ENCODE measurements at places on chromosomes 16 and 17.

GRCh38 chr16:85585711-85586110 is 27.4 kb upstream of the GSE1 start:
- DNase-seq, result no peak

DNA sequence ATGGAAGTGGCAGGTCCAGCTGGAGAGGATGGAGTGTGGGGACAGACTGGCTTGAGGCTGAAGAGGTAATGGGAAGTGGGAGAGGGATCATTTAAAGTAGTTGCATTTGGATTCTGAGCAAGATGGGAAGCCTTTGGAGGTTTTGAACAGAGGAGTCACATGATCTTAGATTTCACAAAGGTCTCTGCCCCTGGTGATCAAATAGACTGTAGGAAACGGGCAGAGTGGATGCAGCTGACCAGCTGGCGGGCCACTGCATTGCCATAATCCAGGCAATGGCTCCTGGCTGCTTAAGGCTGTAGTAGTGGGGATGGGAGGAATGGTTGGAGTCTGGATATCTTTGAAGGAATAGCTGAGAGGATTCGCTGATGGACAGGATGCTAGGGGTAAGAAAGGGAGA is 81.5 kb downstream of the SLC6A2 start:
- DNase-seq, result no peak

DNA sequence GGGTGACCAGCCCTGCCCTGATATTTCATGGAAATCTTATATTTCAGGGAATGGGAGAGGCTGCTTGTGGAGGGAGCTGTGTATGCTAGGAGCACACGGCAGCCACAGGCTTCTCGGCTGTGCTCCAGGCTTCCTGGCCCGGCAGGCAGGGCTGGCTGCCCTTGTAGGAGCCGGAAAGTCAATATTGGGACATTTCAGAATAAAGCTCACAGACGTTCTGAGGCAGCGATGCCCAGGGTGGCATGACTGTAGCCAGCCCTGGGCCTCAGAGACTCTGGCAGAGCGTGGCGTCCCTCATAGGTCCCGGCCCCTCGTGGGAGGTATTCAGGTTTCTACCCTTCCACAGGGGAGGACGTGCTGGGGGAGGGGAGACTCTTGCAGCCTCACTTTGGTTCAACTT is 65.7 kb downstream of the BANP start:
- no peak for DNase-seq

DNA sequence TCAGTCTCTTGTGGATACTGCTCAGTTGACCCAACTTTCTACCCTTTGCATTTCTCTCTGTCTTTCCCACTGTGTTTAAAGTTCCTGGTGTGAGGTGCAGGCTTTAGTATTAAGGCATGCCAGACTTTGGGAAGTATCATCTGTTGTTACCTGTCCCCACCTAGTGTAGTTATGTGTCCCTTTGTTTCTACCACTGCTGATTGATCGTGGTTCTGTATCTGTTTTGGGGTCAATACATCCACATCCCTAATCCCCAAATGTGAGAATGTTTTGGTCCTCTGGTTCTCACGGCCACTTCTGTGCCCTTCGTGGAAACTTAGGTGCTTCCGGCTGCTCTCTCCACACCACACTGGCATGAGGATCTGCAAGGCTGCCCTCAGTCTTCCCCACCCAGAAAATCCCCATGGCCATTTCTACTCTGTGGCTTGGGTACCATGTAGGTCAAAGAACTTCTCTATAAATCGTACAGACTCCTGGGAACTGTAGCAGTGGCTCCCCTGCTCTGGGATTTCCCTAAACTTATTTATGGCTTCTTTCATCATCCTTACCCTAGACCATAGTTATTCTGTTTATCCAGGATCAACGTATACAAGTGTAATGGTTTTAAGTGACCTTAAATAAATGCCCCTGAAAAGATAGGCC is 443.2 kb downstream of the XYLT1 start:
- no peak for DNase-seq

DNA sequence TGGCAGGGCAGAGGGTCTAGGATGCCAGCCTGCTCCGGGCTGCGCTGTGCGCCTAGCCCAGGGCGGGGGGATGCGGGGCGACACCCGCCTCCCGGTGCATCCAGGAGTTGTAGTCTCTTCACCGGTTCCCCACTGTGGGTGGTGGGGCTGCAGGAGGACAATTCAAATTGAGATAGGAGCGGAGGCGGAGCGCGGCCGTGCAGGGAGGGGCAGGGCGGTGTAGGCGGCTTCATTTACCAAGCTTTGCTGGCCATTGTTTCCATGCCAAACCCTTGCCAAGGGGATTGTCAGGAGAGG is 2047.4 kb downstream of the TP53TG3F start:
- DNase-seq, result no peak

GRCh38 chr16:27706866-27707685 is 157.1 kb downstream of the KATNIP start:
- no peak for DNase-seq

DNA sequence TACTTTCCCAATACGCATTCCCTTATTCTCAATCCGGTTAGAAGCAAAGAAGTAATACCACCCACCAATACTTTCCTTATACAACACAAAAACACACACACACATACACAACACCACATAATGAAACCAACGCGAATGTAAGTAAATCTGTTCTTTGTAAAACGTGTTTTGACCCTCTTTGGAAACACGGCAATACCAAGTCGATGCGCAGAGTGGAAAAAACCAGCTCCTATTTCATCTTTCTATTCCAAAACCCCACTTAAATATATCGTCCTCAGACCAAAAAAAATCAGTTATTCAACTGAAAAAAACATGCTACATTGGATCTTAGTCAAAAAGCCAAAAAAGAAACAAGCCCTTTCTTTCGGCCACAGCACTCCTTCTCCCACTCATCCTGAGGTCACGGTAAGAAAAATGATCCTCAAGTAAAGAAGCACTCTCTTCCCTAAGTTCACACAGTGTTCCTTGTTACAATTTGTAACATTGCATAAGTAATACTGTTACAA is 31.0 kb upstream of the ARL4D start:
- peak; percentile 59 for DNase-seq

DNA sequence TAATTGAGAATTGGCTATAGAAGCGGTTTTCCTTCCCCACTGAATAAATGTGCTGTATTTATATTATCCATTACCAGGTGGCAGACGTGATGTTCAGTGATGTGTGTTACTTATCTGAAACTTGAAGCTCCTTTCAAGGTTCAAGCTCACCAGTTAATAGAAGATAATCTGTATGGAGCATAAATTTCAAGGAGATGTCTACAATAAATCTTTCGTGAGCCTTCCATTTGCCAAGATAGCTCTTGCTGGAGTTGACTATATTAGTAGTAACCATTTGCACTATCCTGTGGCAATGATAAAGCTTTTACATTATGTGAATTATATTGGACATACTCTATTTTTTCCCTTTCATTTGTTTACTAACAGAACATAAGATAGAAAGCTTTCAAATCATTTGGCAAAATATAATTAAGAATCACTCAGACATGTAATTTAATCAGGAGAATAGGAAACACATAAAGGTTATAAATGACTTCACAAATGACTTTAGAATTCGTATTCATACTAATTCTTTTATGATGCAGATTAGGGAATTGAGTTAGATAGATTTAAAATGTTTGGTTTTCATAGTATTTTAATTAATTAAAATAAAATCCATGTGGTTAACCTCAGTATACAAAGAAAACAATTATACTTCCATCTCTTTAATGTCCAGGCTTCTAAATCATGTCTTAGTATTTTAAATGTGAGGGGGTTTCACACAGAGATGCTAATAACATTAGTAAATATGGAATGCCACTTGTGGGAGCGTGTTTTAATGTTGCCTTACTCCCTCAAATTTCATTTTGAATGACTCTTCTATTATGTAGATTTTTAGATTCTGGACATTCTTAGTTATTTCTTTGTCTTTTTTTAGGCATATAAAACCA is 664.4 kb upstream of the CDH8 start:
- no peak for DNase-seq

GRCh38 chr17:73625006-73625405 is 19.2 kb downstream of the SDK2 start:
- DNase-seq, result no peak

GRCh38 chr16:21283521-21284289 is 5.6 kb upstream of the CRYM start:
- peak; percentile 23 for DNase-seq

- no peak for DNase-seq
Measured at GRCh38 chr17:81385320-81386111, 9.7 kb upstream of the BAHCC1 start.

- no peak for DNase-seq
Measured at GRCh38 chr17:67959510-67959909, 36.8 kb downstream of the C17orf58 start.

DNA sequence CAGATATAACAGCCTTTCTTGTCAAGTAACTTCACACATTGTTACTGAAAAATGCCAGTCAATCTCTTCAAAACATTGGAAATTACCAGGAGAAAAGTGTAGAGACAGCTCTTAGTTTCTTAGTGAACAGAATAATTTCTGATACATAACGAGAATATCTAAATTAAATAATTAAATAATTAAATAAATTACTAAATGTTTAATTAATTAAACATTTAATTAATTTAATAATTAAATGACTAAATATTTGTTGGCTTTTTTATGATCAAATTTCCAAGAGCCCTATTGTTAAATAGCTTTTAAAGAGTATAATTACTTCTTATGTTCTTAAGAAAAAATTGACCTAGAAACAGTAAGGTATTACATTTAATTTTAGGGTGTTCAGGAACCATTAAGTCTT is 129.6 kb downstream of the SSH2 start:
- no peak for DNase-seq

DNA sequence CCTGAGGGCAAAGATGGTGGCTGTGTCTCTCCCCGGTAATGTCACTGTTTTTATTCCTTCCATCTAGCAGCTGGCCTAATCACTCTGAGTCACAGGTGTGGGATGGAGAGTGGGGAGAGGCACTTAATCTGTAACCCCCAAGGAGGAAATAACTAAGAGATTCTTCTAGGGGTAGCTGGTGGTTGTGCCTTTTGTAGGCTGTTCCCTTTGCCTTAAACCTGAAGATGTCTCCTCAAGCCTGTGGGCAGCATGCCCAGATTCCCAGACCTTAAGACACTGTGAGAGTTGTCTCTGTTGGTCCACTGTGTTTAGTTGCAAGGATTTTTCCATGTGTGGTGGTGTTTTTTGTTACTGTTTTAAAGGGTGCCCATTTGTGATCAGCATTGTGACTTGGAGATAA is 5.5 kb upstream of the RAPGEFL1 start:
- no peak for DNase-seq

DNA sequence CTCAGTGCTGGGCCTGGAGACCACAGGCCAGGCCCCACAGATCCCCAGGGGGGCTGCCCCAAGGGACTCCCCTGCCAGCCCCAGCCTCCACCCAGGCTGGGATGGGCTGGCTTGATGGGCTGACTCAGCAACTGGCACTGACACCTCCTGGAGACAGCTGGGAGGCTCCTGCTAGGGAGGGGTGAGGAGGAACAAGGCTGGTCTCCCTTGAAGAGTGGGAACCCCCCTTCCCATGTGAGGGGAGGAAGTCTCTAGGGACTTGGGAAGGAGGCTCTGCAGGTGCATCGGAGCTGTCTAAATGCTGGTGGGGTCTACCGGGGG is 10.4 kb downstream of the NHERF1 start:
- no peak for DNase-seq

DNA sequence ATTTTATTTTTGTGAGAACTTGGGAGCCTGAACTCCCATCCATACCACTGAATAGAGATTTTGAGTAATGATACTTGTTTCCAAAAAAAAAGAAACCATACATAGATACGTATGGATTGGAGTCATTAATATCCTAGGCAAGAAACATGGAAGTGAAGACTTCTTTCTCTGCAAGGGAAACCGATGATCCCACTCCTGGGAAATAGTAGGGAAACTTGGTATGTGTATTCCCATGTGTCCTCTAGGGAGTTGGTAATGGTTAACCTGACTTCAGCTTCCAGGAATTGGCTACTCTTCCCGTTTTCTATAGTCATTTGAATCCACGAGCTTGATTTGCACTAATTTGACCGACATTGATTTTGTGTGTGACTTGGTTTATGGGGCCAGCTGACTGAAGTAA is 5.4 kb downstream of the FUS start:
- no peak for DNase-seq

- DNase-seq, result no peak
Measured at GRCh38 chr17:5700745-5701144, 116.4 kb upstream of the NLRP1 start.

DNA sequence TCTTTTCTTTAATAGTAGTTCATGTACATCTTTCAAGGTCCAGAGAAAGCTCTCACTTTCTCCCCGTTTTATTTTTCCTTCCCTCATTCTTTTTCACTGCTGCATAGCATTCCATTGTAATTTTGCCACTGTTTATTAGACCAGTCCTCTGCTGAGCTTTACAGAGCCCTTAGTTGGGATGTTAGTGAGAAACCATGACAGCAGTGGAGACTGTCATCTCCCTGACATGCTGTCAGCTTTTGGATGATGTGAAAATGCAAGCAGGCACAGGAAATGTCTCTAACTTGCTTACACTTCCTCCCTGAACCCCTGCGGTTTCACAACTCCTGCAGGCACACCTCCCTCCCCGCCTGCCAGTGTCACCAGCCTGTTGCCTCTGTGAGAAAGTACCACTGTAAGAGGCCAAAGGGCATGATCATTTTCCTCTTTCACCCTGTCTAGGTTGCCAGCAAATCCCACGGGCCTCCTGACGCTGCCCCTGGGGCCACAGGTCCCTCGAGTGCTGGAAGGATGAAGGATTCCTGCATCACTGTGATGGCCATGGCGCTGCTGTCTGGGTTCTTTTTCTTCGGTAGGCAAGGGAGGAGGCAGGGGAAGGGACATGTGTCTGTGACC is at the start of gene ITGAL:
Gene ITGAL (plus strand): TSS at position 415 of the 615 bp plus-strand sequence. CDS start 96 bp downstream, at position 511.
- DNase-seq, result peak; percentile 89

- DNase-seq, result no peak
Measured at GRCh38 chr17:51032850-51033249, 87.8 kb downstream of the SPAG9 start.

- DNase-seq, result peak; percentile 76
Measured at GRCh38 chr17:37844158-37844976, 79.8 kb upstream of the TBC1D3K start.

GRCh38 chr17:49545806-49546545 is 29.7 kb upstream of the NXPH3 start:
- DNase-seq, result no peak

DNA sequence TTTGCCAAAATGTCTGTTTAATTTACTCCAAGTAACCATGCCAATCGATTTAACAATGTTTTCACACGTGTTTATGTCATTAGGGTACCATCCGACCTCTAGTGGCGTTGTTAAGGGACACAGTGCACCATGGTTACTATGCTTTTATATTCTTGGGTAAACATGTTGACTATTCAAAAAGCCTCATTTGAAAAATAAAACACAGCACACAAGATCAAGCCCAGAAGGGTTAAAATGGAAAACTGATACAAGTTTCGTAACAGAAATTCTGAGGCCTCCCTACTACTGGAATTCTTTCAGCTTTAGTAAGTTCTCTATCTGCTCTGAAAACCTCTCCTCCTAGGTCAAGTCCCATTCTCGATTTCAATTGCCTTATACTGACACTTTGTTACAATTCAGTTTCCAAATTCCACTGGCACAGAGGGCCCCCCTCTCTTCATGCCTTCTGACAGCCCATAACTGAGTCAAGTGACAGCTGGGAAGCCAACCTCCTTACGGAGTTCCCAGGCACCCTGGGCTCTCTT is 2.1 kb downstream of the CFAP20 start:
- peak; percentile 17 for DNase-seq
